ENCODE measurements at places on chromosomes 7 and 10.

DNA sequence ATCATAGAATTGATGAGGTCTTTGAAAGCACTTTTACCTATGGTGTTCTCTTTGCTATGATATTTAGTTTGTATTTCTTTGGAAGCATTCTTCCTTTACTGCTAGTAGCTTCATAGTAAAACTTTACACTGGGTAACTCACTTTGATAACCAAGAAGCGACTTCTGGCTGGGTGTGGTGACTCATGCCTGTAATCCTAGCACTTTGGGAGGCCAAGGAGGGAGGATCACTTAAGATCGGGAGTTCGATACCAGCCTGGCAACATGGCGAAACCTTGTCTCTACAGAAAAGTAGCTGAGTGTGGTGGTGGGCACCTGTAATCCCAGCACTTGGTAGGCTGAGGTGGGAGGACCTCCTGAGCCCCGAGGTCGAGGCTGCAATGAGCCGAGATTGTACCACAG lies 36.2 kb downstream of the CCDC126 start:
- DNase-seq: no peak

DNA sequence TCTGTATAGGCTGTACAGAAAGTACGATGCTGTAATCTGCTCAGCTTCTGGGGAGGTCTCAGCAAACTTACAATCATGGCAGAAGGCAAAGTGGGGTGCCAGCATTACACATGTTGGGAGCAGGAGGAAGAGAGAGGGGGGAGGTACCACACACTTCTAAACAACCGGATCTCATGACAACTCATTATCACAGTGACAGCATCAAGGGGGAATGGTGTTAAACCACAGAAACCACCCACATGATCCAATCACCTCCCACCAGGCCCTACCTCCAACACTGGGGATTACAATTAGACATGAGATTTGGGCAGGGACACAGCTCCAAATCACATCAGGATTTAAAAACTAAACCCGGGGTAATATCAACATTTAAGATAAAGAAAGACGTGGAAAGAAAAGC lies 468.8 kb upstream of the AUTS2 start:
- DNase-seq: no peak

DNA sequence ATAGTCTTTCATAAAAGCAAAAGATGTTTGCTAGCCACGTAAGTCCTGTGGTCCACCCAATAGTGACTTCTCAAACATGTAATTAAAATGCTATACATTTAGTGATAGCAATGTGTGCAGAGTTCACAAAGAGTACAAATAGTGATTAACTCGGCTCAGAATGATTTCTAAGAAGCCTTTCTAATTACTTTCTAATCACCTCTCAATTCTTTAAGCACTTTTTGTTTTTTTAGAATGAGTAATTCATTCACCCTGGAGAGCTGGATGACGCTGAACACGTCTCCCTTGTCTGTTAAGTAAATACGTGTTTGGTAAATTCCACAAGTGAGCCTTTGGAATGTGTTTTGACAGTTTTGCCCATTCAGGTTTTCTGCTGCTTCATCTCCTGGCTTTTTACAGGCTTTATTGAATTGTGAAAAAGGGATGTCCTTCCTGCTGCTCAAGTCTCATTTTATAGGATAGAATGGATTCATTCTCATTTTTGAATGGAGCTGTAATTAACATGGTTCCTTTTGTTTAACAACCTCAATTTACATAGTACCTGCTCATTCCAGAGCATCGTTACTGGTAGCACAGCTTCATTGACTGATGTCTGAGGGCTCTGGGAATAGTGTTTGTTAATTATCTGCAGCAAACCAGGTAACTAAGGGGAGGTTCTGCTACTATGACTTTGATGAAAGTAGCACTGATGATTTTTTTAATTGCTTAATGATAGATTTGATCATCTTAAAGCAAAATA lies 212.1 kb downstream of the VTI1A start:
- no peak for DNase-seq

DNA sequence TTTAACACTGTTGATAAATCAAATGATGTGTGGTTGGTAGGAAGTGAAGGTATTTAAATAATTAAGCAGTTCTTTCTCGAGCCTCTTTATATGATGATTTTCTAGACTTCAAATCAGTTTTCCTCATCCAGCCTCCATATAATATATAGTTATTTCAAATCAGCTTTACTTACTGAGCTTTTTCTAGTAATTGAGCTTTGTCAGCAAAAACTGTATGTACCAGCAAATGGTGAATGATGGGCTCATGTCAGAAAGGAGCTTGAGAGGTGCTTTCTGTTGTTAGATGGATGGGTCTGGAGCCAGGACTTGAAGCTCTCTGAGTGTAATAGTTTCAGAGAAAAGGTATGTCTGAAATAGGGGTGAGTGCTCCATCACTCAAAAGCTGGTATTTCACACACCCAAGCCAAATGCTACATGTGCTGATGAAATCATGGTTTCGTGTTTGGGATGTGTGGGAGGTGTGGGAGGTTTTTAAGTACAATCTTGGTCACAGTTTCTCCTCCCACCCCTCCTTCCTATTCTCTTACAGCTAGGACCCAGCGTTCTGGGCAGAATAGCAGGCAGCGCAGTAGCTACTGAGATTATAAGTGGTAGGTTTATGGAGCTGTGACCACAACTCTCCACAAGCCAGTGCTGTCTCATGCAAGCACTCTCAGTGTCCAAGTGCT lies 55.8 kb downstream of the LRMDA start:
- no peak for DNase-seq

- no peak for DNase-seq
These were observed 146.9 kb upstream of the ANK3 start for GRCh38 chr10:60536529-60537114.

DNA sequence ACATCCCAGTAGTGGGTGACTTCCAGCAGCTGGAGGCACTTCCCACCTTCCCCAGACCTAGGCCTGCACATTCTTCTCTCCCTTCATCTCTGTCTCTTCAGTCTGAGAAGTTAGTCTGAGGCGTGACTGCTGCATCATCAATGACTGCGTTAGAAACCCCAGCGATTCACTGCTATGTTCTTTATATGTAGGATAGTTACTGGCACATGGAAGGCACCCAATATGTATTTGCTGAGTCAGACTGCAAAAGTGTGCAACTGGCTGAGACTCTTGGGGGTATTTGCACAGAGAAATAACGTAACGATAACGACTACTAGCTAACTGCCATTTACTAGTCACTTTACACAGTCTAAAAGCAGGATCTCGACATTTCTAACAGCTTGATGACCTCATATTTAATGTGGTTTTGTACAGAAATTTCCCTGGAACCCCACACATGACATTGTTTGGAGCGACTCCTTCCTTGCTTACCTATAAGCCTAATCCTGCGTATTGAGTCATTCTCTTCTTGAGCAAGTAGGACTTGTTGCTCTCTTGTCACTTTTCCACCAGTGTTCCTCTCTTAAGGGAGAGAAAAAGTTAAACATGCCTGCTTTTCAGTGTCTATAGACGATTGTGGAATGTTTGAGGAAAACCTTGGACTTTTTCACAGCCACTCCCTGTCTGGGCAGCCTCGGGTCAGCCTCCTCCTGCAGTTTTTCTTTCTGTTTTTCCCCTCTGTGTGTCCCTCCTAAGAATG lies 45.5 kb downstream of the THNSL1 start:
- DNase-seq: no peak

DNA sequence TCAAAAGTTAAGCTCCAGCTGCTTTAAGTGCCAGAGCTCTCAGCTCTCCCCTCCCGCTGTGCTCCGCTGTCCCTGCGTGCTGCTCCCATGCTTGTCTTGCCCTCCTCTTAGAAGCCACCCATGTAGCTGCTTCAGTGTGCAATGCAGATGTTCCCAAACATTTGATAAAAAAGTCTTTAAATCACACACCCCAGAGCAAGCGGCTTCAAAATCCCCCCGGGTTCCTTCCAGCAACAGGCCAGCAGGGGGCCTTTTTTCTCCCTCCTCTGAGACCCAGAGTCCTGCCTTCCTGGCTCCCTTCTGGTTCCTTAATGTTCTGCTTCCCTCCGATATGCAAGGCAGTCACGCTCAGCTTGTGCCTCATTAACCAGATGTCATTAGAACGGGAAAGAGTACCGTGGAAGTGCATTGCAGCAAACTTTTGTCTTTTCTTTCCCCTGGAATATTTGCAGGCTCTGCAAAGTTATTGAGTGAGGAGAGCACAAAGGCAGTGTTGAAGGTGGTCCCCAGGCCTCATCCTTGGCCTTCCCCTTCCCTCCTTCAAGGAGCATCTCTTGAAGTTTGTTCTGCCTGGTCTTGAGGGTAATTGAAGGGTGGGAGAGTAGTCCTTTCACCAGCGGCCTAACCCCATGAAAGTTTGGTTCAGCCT lies 25.5 kb downstream of the LDB3 start:
- no peak for DNase-seq

GRCh38 chr7:3009086-3009485 lies 34.6 kb downstream of the CARD11 start:
- no peak for DNase-seq

GRCh38 chr10:6108631-6109443 lies 20.0 kb downstream of the RBM17 start:
- no peak for DNase-seq

DNA sequence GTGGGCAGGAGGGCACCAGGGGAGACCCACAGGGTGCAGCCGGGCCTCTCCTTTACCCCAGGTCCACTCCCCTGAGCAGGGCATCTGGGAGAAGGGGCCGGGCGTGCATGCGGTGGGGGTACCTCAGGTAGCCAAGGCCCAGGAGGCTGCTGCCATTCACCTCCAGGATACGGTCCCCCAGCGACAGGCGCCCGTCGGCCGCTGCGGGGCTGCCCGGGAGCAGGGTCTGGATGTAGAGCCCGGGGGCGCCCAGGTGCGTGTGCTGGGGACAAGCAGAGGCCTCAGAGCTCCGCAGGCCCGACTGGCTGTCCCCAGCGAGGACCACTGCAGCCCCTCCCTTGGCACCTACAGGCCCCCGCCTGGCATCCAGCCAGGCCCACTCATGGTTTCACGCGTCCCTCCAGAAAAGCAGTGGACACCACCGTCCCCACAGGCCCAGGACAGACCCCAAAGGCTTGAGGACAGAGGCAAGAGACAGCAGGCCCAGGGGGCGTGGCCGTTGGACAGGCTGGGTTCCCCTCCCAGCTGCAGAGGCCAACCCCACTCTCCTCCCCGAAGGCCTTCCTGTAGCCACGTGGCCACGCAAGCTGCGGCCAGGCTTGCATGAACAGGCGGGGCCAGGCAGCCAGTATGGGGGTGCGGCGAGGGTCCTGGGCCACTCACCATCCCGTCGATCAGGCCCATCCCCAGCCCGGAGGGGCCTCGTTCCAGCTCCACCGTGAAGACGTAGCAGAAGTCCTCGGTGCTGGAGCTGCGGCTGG lies 24.3 kb downstream of the AP5Z1 start:
- DNase-seq: no peak

DNA sequence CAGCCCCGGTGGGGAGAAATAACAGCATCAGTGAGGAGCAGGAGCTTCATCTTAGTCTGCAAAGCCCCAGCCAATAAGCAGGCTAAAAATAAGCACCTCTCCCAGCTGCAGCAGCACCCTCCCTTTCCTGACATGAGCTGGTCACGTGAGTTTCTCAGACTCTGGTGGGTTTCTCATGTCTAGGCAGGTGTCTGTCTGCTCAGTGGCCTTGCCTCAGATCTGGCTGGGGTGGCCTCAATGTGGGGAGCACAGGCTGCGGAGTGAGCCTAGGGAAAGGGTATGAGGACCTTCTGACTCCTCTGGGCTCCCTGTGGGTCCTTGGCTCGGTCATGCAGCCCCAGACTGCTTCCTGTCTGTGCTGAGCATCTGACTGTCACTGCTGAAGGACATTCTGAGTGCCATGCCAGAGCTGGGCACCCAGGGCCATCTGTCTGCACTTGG lies 81.6 kb upstream of the LRRC4 start:
- no peak for DNase-seq

GRCh38 chr10:36773652-36774051 lies 351.7 kb upstream of the ANKRD30A start:
- no peak for DNase-seq

DNA sequence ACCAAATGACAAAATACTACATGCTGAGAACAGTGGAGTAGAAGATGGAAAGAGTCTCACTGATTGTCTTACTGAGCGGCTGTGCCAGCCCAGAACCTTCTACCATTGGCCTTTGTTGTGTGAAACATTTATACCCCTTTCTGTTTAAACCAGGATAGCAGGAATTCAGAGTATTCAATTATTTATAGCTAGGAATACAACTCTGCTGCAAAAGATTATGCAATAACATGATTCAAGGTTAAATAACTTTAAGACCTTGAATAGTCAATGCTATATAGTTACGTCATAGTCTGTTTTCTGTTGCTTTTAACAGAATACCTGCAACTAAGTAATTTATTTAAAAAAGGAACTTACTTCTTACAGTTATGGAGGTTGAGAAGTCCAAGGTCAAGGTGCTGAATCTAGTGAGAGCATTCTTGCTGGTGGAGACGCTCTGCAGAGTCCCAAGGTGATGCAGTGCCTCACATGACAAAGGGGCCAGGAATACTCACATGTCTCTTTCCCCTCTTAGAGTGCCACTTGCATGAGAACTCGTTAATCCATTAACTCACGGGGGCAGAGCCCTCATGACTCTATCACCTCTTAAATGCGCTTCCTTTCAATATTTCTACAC lies 371.8 kb downstream of the MDFIC start:
- DNase-seq: no peak

GRCh38 chr7:129122078-129122750 lies 22.3 kb upstream of the TSPAN33 start:
- DNase-seq: no peak

DNA sequence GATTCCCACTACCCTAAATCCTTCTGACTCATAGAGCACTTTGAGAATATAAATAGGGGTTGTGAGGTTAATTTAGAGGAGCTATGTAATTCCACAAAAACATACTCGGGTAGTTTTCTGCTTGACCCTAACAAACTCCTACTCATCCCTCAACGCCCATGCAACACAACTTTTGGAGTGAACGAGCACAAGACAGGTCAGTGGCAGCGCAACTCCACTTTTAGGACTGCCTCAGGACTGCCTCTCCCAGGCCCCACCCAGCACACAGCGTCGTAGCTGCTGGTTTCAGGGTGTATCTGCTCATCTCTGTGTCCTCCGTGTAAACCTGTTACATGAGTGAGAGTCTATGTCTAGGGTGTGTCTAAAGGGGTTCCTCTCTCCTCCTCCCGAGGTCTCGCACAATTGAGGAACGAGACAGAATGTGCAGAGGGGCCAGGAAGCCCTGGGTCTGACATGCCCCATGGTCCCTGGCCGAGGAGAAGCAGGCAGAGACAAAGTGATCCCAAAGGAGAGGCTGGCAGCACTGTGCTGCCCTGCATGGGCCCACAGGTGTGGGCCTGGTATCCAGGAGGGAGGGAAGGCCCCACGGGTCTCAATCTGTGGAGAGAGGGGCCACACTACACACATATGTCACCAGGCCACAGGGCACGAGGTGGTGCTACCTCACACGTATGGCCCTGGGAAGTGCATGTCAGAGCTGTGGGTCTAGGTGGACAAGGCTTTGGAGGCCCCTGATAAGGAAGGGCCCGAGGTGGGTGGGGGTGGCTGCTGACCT lies 45.5 kb downstream of the CAMK2B start:
- peak; percentile 0 for DNase-seq

GRCh38 chr10:51397244-51397643 lies 302.2 kb downstream of the CSTF2T start:
- DNase-seq: no peak

GRCh38 chr7:97149843-97150242 lies 32.3 kb downstream of the SDHAF3 start:
- DNase-seq: no peak
